ENCODE measurements at places on chromosomes 7 and 10.

GRCh38 chr7:99767662-99768061 lies 16.3 kb downstream of the CYP3A4 start:
- ATAC-seq = peak; percentile 83

DNA sequence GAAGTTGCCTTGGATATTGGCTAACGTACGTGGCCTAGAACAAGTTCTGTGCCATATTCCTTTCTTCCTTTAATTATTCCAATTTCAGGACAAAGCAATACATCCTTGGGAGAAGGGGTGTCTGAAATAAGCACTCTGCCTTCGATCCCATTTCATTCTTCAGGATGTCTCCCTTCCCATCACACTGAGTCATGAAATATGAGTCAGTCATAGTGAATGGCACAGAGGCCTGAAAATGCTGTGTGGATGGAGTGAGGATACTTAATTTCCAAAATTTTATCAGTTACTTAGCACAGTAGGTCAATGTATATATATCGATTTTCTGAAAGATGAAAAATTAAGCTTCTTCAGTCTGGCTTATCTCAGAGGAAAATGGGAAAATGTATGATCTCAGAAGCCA lies 19.5 kb downstream of the EVX1 start:
- no peak for ATAC-seq

DNA sequence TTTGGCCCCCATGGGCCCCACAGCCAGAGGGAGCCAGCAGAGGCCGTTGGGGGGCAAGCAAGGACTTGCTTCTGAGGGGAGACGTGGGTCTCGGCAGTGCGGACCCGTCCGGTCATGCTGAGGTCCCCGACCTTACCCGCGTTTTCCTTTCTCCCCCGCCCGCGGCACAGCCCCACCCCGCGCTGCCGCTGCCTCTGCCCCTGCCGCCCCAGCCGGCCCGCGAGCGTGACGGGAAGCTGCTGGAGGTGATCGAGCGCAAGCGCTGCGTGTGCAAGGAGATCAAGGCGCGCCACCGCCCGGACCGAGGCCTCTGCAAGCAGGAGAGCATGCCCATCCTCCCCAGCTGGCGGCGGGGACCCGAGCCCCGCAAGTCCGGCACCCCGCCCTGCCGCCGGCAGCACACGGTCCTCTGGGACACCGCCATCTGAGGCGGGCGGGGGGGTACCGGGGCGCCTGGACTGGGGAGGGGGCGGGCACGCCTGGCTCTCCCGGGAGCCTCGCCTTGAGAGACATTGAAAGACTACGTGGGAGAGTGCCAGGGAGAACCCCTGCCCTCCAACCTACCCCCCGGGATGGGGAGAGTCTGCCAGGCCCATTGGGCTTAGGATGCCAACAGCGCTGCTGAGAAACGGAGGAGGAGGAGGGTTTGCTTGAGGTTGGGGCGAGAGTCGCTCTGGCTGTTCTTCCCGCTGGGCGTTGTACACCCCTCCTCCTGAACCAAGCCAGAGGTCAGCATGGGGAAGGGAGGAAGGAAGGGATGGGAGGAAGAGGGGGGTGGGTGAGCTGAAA lies 9.9 kb downstream of the NYAP1 start:
- ATAC-seq = peak; percentile 71

DNA sequence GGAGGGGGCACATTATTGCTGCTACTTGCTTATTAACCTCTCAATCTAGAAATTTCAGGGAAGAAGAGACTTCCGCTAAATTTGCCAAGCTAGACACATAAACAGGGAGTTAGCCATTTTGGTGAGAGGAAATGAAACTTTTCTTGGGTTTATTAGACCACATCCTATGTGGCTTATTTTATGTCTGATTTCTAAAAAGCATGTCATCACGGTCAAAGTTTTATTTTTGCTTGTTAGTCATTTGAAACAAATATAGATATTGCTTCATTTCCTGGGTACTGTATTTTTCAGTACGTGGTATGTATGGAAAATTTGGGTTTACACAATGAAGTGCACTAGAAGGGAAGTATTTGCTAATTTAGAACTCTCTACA lies 144.1 kb downstream of the TCF7L2 start:
- ATAC-seq = peak; percentile 64

DNA sequence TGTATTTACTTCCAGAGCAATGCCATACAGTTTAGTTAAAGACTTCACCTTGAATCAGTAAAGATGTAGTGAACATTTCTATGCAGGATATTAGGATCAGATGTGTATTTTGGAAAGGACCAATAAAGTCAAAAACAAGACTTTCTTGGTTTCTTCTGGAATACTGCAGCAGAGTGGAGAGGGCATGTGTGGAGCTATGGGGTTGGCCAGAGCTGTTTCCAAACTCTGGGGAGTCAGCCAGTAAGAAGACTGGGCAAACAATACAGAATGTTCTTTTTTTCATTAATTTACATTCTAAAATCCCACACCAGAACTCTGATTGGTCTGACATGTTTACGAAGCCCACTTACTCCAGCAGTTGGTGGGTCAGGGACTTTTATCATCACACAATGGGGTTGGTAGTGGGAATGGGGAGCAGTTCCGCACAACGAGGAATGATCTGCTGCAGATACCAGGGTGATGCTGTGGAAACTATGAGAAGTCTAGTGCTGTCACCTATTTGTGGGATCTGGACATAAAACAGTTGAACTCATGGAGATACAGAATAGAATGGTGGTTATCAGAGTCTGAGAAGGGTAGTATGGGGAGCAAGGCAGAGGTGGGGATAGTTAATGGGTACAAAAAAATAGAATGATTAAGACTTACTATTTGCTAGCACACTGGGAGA lies 267.7 kb downstream of the MALRD1 start:
- ATAC-seq = no peak

GRCh38 chr10:129965959-129966358 lies 1.9 kb upstream of the EBF3 start:
- no peak for ATAC-seq

DNA sequence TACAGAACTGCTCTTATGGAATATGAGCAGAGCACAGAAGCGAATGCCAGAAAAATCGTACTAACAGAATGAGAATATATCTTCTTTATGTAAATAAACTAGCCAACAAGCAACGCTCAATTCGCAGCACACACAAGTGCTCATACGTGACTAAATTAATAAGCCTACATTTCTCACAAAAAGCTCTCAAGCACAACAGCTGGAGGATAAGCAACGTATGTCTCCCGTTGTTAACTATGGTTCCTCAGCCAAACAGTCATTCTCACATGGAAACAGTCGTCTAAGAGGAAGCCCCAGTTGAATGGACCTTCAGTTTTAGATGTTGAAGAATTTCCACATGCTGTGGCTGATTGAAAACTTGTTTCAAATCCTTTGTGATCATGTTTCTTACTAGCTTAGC lies 110.4 kb downstream of the PKD1L1 start:
- no peak for ATAC-seq
